ENCODE measurements at places on chromosomes 2 and 18.

GRCh38 chr2:68172990-68173700, 15.5 kb downstream of the PNO1 start:
- DNase-seq = no peak

- no peak for DNase-seq
Measured at GRCh38 chr18:10842861-10843260, 306.5 kb downstream of the PIEZO2 start.

DNA sequence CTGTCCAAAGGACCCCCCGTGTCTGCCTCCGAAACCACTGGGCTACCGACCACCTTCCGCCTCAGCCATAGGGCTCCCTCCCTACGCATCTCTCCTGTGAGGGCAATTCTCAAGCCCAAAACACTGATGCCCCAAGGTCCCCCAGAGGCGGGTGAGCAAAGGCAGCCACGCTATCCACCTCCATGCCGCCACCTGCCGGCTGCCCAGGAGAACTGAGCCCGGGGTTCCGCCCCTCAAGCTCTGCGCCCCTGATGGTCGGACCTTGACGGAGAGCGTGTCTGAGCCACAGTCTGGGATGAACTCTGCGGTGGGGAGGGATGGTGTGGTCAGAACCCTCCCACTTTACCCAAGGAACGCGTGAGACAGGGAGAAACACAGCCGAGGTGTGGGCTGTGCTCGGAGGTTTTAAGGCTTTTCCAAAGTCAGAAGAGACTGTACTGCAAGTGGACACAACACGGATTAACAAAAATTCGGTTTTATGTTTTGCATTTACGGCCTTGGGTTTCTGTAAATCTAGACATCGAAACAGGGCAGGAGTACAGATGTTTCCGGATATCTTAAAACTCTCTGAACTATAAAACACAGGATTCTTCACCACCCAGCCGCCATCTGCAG, 114.1 kb downstream of the ZNF516 start:
- no peak for DNase-seq

DNA sequence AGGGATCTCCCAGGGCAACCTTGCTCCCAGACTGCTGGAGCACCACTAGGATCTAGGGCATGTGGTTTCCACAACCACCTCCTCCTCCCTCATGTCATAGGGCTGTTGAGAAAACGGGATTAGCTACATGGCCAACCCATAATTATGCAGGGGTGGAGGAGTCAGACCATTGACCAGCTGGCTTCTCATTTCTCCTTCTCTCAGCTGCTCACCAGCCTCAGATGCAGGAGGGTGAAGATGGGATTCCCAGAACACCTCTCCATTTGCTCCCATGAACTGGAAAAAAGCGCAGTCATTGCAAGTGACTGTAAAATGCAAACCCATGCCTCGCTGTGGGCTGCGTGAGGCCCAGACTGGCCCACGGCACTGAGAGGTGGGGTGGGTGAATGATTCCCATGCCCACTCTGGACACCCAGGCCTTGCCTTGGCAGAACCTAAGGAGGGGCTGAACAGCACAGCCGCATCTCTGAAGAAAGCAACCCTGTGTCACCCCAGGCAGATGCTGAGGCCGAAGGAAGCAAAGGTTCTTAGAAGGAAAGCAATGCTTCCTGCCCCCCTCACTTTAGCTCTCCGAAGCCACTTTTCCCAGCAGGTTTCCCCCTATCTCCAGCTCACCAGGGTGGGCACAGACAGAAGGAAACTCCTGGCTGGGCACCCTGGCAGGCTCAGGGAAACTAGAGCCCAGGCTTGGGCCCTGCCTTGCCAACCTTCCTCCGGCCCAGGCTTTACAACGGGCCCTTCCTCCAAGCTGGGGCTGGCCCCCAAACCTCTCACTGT, 69.6 kb upstream of the RTN4 start:
- DNase-seq = no peak
